Fibroblast of the aortic adventitia (primary cell): ENCODE measurements at places on chromosomes 5 and 9. TPM values are rescaled to one million over a fixed set of nuclear protein-coding genes. Genes with fewer than 3 reads are reported as not detected.

DNA sequence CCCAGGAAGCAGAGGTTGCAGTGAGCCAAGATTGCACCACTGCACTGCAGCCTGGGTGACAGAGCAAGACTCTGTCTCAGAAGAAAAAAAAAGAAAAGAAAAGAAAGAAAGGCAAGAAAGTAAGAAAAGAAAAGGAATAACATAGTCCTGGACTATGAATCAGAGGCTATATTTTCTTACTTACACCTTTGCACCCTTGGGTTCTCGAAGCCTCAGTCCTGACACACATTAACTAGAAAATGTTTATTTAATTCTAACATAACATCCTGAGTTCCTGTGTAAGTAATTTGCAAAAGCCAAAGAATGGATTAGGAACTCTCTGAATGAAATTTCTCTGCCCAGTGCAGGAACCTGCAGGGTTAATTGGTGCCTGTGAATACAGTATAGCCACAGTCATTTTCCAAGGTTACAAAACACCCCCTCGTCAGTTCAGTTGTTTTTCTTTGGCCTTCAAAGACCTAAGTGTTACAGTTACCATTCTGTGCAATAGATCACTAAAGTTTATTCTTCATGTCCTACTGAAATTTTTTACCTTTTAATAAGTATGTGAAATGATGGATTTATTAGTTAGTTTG is 147.6 kb downstream of the SV2C start:
- no peak for DNase-seq

INSL6 gene
- total RNA-seq, result not detected in 2 replicates

- no peak for DNase-seq
These were observed 118.0 kb upstream of the FSTL4 start for GRCh38 chr5:133730346-133730745.

DNA sequence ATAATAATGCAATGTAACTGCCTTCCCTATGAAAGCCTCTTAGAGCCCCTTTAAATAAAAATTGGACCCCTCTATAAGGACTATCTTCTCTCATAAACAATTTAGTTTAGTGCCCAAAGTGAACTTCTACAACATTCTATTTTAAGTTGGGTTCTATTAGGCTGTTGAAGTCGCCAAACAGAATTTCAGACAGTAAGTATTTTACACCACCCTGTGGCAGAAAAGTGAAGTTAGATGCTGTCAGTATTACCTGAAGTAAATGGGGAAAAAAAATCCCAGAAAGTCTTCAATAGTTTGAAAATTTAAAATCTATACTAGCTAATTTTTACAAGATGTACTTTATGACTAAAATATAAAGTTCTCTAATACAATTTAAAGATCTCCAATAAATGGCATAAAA is 29.5 kb downstream of the CAAP1 start:
- DNase-seq, result peak; percentile 48

SHB gene
- 4.5 and 26.5 TPM in 2 replicates for total RNA-seq
